ENCODE measurements at places on chromosomes 3 and 15.
A peak's percentile ranks its signal among the peaks of the same experiment; 100 is the strongest.

DNA sequence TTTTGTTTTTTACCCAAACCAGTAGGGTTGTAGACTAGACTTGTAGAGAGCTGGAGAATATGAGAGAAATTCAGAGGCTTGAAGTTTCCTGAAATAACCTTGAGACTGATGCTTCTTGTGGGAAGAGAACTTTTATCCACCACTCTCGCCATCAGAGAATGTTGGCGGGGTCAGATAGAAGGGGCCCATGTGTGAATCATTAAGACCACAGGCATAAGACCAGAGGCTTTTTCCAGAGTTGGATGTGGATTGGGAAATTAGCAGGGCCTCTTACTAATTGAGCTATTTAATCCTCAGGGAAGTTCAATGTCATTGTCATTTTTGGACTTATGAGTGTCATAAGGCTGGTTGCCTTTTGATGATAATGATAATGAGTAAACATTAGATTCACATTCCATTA is 246.9 kb upstream of the THRB start:
- H3K36me3 ChIP-seq: no peaks in the 10 kb centered on the region
- H3K4me3 ChIP-seq: no peak overlapping the region
- DNase-seq: no peak
- H3K27me3 ChIP-seq: no peaks in the 10 kb centered on the region
- no peaks in the 10 kb centered on the region for H3K4me1 ChIP-seq

DNA sequence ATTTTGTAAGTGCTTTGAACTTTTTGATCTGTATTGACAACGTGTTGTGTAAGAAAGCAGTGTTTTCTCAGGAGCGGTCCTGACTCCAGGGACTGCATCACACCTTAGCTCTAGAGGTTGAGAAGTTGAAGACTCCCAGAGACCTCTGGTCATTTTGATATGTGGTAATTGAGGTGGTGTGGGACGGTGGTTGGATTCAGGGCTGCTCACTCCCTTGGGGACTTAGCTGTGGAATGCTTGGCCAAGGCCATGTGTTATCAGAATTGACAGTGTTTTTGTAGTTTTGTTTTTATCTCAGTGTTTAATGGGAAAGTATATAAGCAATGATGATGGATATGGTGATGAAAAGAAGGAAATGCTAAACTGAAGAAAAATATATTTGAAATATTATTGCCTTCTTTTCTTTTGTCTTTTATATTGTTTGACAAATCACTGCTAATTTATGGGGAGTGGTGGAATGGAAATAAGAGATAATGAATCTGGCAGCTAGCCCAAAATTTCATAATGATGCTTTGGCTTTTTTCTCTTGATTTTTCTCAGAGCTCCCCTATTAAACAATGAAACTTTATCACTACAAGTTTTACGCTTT is 16.0 kb downstream of the CMSS1 start:
- no peaks in the 10 kb centered on the region for H3K27me3 ChIP-seq
- H3K4me1 ChIP-seq: no peaks in the 10 kb centered on the region
- no peak overlapping the region for H3K4me3 ChIP-seq
- no peak overlapping the region for H3K27ac ChIP-seq
- H3K36me3 ChIP-seq: no peaks in the 10 kb centered on the region

GRCh38 chr15:63422891-63423590 is 41.4 kb upstream of the CA12 start:
- H3K4me1 ChIP-seq: no peaks in the 10 kb centered on the region
- no peak overlapping the region for H3K4me3 ChIP-seq
- no peaks in the 10 kb centered on the region for H3K27me3 ChIP-seq
- H3K36me3 ChIP-seq: no peaks in the 10 kb centered on the region

- DNase-seq: no peak
- H3K27ac ChIP-seq: no peak overlapping the region
- peaks cover 8% of the 10 kb centered on the region for H3K4me1 ChIP-seq
- no peaks in the 10 kb centered on the region for H3K36me3 ChIP-seq
Observed at GRCh38 chr15:84962955-84963354, 18.7 kb upstream of the PDE8A start.

GRCh38 chr15:56667517-56667916 is 65.8 kb downstream of the ZNF280D start:
- no peaks in the 10 kb centered on the region for H3K4me1 ChIP-seq
- peaks cover 26% of the 10 kb centered on the region for H3K36me3 ChIP-seq
- no peak for DNase-seq

- no peak overlapping the region for H3K4me3 ChIP-seq
- H3K4me1 ChIP-seq: no peaks in the 10 kb centered on the region
- no peaks in the 10 kb centered on the region for H3K27me3 ChIP-seq
- no peak overlapping the region for H3K27ac ChIP-seq
Observed at GRCh38 chr3:190234621-190235020, 87.6 kb downstream of the CLDN1 start.

DNA sequence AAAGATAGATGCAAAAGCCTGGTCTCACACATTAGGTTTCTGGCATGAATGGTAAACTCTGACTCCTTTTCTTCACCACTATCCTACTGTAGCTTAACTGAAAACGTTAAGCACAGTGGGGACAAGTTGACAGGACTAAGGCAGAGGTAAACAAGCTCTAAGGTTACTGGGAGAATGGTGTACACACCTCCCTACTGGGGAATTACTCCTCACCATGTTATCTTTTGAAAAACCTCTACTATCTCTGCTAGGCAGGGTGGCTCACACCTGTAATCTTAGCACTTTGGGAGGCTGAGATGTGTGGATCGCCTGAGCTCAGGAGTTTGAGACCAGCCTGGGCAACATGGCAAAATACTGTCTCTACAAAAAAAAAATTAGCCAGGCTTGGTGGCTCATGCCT is 29.1 kb downstream of the IP6K1 start:
- no peaks in the 10 kb centered on the region for H3K4me1 ChIP-seq
- no peak overlapping the region for H3K4me3 ChIP-seq
- no peak for DNase-seq
- H3K36me3 ChIP-seq: peaks cover 5% of the 10 kb centered on the region
- H3K27me3 ChIP-seq: no peaks in the 10 kb centered on the region
- no peak overlapping the region for H3K27ac ChIP-seq

DNA sequence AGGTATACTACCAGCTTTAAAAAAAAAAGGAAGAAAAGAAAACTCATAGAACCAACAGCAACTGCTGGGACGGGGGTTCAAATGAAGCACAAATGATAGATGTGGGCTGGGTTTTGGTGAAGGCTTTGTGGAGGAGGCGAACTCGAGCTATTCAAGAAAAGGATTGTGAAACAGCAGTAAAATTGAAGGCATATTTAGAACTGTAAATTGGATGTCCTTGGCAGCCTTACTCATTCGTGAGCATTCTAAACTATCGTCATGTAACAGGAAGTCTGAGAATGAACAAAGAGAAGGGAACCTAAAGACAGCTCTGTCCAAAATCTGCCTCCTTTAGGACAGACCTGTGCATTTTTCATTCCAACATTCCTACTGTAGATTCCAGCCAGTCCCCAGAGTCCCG is 97.8 kb downstream of the LARS2 start:
- H3K4me3 ChIP-seq: no peak overlapping the region
- H3K4me1 ChIP-seq: no peaks in the 10 kb centered on the region
- no peaks in the 10 kb centered on the region for H3K27me3 ChIP-seq
- DNase-seq: no peak
- H3K27ac ChIP-seq: no peak overlapping the region
- peaks cover 32% of the 10 kb centered on the region for H3K36me3 ChIP-seq

- no peaks in the 10 kb centered on the region for H3K27me3 ChIP-seq
- H3K4me3 ChIP-seq: no peak overlapping the region
- no peaks in the 10 kb centered on the region for H3K36me3 ChIP-seq
- H3K4me1 ChIP-seq: peaks cover 37% of the 10 kb centered on the region
- DNase-seq: no peak
- H3K27ac ChIP-seq: no peak overlapping the region
Observed at GRCh38 chr3:46293991-46294833, 52.0 kb downstream of the CCR3 start.

DNA sequence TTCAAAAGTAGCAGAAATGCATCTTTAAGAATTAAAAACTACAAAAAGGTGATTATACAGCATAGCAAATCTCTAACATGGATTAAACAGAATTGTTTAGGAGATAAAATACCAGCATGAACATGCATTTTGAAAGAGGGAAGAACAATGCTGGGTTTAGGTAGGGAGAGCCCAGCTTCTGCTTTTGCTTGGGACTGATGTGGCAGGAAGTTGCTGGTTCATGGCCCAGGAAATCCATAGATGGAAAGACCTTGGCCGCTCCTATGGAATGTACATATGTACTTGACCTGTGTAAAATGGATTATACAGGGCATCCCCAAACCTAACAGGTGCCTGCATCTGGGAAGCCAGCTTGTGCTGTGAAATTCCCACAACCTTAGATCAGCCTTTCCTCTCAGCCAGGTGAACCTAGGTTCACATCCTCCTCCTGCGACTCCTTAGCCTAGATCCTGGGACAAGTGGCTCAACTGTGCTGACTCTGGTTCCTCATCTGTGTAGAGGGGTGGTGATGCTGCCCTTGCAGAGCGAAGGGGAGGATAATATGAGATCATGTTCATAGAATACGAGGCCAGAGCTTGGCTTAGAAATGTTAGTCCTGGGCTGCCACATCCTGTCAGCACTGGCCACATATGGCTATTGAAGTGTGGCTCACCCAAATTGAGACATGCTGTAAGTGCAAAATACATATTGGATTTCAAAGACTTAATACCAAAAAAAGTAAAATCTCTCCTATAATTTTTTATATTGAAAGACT is 47.0 kb upstream of the PLXNA1 start:
- H3K4me1 ChIP-seq: no peaks in the 10 kb centered on the region
- no peak overlapping the region for H3K4me3 ChIP-seq
- no peaks in the 10 kb centered on the region for H3K27me3 ChIP-seq
- no peak overlapping the region for H3K27ac ChIP-seq
- no peak for DNase-seq

GRCh38 chr3:4411236-4411635 is 55.8 kb downstream of the SUMF1 start:
- no peak overlapping the region for H3K27ac ChIP-seq
- H3K27me3 ChIP-seq: no peaks in the 10 kb centered on the region
- DNase-seq: no peak
- H3K4me3 ChIP-seq: no peak overlapping the region
- H3K4me1 ChIP-seq: peaks cover 8% of the 10 kb centered on the region

GRCh38 chr3:20185331-20185678 is 701 bp downstream of the SGO1 start:
- H3K4me3 ChIP-seq: peak overlapping the region; percentile 56
- H3K27me3 ChIP-seq: no peaks in the 10 kb centered on the region
- DNase-seq: no peak
- peaks cover 3% of the 10 kb centered on the region for H3K36me3 ChIP-seq
